ENCODE measurements at places on chromosomes 12 and 14.
A peak's percentile ranks its signal among the peaks of the same experiment; 100 is the strongest.

DNA sequence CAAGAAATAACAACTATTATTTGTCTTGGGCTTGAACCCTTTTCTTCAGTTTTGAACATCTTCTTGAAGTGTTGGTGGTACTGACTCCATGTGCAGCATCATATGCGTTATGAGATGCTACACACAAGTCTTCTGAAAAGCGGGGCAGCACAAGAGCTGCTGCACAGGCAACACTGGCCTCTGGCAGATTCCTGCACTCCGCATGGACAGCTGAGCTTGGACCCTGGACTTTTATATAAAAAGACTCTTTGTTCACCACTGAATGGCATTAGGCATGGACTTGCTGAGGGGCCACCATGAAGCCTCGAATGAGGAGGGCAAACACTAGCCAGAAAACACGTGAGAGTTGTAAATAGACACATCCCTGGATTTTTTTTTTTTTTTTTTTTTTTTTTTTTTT lies 210.8 kb upstream of the NPAS3 start:
- no peak for DNase-seq

GRCh38 chr12:124347335-124347734 lies 52.4 kb downstream of the RFLNA start:
- DNase-seq, result no peak

DNA sequence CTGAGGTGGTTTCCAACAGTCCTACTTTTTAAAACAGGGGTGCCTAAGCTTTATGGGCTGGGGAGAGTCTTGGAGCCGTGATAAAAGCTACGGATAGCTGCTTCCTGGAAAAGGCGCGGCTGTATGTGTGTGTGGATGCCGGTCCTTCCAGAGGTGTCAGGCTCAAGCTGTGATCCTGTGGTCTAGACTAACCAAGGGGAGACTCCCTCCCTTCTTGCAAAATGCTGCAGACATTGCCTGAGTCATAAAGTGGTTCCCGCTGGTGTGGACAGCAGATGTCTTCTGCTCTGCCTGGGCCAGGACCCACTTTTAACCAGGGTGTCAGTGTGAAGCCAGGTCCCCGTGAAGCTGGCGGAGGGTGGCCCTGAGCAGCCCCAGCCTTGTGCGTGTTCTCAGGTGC lies 37.8 kb downstream of the CCDC92 start:
- DNase-seq, result peak; percentile 41

DNA sequence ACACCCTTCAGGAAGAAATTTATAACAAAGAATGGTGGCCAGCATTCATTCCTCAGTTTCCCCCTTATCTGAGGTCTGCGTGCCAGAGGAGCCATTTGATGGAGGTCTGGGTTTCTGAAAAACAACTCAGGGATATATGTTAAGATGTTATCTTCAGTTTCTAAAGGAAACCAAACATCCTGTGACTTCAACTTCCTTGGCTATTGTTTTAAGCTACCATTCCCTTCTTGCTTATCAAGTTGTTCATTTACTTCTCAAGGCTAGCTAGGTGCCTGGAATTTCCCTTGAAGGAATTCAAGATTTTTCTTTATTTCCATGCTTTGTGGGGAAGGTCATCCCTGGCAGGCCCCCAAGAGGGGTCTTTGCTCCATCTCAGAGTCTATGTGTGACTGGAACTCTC lies 27.1 kb upstream of the OXA1L start:
- DNase-seq, result no peak

DNA sequence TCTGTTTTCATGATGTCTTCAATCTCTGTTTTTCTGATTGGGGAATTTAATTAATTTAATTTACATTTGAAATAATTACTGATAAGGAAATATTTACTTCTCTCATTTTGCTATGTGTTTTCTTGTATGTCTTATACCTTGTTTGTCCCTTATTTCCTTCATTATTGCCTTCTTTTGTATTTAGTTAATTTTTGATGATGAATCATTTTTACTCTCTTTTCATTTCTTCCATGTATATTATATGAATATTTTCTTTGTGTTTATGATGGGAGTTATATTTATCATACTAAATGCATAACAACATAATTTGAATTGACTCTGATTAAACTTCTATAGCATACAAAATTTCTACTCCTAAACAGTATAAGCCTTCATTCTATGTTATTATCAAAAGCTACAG lies 309.6 kb downstream of the LRFN5 start:
- no peak for DNase-seq

DNA sequence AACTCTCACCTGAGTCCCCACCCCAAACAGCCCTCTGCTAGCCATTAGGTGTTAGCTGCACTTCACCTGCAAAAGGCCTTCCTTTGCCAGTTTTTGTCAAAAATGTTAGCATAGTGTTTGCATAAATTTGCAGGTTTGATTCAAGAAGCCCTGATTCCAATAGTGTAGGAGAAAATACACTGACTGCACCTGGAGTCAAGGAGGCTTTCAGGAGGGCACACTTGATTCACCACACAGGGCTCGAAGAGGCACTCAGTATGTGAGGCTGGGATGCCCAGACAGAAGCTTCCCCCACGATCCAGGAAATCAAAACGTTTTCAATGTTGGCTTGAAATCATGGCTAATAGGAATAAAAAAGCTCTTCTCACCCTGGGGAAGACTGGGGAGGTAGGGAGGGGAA lies 40.5 kb upstream of the DDX11 start:
- DNase-seq, result no peak

GRCh38 chr14:24806061-24806678 lies 172.2 kb upstream of the GZMB start:
- peak; percentile 52 for DNase-seq
